Common myeloid progenitor, CD34-positive (primary cell): ENCODE measurements at places on chromosomes 2 and 18.
A peak's percentile ranks its signal among the peaks of the same experiment; 100 is the strongest.

DNA sequence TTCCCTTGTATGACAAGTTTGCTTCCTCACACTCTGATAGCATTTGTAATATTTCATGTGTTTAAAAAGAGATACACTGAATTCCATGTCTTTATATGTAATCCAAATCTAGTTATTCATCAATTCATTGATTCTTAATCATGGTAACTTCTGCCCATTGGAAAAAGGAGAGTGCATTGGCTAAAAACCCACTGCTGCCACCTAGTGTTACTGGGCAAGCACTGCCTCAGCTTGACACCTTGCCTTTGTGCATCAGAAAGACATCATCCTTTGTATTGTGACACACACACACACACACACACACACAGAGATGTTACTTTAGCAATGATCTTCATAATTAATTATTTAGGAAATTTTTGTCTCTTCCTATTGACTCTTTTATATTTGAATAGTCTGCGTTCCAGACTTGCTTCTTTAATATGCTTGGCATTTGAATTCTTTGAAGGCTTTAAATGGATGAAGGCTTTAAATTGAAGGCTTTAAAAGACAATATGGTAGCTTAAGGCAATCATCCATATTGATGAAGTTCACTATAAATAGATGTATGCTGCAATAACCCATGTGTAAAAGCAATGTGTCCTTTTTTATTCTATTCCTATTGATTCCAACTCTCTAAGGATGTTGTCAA lies 414.2 kb upstream of the CHST9 start:
- peak; percentile 46 for DNase-seq

GRCh38 chr18:76980663-76981395 lies 151.8 kb downstream of the MBP start:
- no peak for DNase-seq

DNA sequence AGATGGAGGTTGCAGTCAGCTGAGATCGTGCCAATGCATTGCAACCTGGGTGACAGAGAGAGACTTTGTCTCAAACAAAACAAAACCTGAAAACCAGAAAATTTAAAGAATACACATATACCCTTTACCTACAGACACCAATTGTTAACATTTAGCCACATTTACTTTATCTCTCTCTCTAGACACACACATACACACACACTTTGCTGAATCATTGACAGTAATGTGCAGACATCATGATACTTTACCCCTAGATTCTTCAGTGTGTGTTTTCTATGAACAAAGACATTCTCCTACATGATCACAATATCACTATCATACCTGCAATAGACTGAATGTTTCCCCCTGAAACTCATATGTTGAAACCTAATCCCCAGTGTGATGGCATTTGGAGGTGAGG lies 10.2 kb upstream of the CFLAR start:
- DNase-seq = no peak

- DNase-seq = no peak
Observed at GRCh38 chr2:203997980-203998809, 61.6 kb downstream of the ICOS start.

DNA sequence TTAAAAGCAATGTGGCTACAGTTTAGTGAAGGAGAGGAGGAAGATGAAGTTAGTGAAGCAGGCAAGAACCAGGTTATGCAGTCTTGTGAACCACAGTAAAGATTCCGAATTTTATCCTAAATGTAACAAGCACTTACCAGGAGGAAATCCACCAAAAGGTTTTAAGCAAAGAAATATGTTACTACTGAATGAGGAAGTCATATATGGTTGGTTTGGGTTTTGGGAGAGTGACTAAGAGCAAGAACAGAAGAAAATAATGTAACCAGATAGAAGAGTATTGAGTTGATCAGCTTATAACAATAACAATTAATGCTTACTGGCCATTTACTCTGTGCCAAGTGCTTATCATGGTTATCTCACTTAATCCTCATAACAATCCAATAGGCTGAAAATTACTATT lies 1.9 kb downstream of the USP37 start:
- DNase-seq = no peak

DNA sequence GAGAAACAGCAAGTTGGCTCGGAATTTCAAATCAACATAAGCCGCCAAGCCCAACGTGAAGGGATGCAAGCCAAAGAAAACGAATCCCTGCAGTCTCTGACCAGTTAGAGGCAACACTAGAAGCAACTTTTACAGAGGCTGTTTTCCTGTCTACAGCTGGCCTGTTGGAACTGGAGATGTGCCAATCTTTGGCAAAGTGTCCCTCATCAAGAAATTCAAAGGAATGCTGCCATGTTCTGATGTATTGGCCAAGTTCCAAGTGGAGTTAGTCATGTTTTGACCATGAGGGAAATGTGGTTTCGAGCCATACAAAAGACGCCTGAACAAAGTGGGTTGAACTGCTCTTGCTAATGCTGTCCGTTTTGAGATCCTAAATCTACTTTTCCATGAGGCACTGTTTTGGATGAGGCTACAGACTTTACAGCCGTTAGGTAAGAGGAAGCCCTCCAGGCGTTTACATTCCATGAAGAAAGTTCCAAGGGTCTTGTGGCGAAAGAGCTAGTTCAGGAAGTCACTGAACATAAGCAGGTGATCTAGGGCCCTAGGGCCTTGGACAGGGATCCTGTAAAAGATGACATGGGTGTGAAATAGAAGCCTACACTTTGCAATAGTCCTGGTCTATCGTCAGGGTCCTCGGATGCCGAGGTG lies 140.7 kb upstream of the PXDN start:
- DNase-seq = no peak
